Stimulated activated CD4-positive, alpha-beta T cell treated with anti-CD3 and anti-CD28 coated beads, Interleukin-2, amount 100 ng/mL, for 24 hours (primary cell): ENCODE measurements at places on chromosomes 4 and X.

GRCh38 chr4:155982736-155983385, 29.2 kb upstream of the CTSO start:
- no peak for DNase-seq

DNA sequence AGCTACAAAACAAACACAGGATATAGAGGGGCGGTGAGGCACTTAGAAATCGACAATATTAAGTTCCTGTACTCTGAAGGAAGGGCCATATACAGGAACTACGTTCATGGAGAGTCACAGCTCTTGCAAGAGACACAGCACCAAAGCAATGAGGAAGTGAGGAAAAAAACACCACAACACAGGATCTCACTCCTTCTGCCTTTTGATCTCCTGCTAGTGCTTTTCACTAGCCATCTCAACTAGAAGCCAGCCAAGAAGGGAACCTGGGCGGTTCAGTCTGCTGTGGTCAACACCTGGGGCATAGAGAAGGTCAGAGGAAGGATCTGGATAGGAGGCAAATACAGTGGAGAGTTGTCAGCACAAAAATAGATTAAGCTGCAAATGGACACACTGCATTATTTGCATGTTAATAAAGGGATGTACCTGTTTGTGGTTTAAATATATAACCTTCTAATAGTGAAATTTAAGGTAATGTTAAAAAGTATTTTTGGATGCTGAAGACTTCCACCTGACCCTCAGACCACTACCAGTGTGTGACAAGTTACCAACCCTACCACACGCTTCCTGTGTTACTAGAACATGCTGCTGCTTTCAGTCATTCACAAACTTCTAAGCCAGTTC, 104.6 kb downstream of the DTHD1 start:
- no peak for DNase-seq

DNA sequence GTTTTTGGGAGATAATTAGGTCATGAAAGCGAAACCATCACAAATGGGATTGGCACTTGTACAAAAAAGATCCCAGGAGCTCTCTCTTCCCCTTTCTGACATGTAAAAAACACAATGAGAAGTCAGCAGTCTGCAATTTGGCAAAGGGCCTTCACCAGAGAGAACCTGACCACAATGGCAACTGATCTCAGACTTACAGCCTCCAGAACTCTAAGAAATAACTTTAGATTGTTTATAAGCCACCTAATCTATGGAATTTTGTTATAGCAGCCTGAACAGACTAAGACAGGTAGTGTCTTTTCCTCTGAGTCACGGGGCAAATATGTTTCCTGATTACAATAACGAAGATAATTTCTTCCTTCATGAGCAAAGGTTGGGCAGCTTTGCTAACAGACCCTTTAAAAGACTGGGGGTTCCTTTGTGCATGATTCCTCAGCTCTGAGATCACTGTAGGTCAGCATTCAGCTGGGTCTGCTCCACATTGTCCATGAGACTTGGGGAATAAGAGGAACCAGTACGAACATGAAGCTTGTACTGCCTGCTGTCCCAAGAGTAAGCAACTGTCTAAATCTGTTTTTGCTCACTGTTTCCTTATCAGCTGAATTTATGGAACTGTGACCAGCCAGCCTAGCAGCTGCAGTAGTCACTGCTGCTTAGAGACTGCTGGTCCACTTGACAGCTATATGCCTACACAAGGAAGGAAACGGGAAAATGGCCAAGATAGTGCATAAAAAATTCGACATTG, 191.6 kb downstream of the ANAPC10 start:
- DNase-seq = no peak

GRCh38 chrX:821327-822107, 190.9 kb downstream of the SHOX start:
- DNase-seq = no peak

GRCh38 chr4:65019775-65020174, 610.5 kb upstream of the TECRL start:
- DNase-seq = no peak

DNA sequence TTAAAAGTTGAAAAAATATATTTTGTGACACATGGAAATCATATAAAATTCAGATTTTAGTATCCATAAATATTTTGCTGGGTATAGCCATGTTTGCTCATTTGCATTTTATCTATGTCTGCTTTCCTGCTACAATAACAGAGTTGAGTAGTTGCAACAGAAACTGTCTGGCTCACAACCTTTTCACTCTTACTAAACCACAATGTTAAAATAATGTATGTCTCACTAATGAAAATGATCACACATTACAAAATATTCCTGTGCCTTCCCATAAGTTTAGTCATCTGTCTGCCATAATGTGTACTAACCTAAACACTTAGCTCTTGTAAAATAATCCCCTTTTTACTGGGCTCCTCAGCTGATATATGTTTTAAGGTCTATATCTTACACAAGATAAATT, 174.0 kb upstream of the PRPS2 start:
- no peak for DNase-seq

- no peak for DNase-seq
Observed at GRCh38 chrX:38232079-38232686, 11.5 kb upstream of the SRPX start.

DNA sequence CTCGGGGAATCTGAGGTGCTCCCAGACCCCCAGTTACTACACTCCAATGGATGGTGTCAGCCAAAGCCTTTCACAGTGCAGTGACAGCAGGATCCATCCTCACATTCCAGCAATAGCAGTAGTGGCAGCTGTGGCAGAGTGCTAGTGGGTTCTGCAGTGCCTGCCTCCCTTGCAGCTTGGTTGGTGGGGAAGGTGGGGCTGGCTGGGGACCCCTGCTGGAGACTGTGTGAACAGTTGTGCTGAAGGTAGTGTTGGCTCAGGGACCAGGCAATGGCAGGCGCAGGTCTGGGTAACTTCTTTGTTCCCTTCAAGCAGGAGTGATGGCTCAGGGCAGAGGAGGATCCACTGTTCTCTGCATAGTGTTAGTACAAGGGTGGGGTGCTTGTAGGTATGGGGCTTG, 343.7 kb upstream of the TRAM1L1 start:
- DNase-seq = no peak

DNA sequence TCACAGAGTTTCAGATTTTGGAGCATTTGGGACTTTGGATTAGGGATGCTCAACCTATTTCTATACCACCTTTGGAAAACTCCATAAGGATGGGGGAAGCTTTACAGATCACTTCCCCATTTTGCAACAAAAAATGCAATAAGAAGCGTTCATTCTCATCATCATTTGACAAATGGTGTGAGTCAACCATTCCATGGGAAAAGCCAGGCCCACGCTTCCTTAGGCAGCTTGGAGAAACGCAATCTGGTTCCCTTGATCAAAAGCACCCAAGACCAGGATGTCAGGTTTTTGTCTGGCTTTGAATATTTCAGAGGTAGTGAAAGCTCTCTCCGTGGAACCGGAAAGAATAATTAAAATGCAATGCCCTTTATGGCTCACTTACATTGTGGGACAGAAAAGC, 79.3 kb upstream of the C4orf50 start:
- no peak for DNase-seq

DNA sequence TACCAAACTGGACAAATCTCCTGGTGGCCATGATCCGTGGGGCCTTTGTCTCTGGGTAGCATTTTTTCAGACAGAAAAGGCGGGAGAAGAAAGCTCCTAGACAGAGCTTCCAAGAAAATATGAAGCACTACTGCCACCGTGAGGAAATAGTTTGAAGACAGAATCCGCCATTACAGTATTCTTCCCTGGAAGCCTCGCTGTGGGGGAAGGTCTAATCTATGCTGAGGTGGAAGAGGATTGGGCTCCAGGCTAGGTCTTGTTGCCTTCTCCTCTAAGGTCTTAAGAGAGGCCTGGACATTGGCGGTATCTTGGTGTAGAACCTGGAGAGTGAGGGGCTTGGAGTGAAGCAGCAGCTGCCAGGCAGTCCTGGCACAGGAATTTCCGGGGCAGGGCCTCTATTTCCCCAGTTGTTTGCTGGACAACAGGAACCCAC, 218.9 kb downstream of the OR13H1 start:
- no peak for DNase-seq

DNA sequence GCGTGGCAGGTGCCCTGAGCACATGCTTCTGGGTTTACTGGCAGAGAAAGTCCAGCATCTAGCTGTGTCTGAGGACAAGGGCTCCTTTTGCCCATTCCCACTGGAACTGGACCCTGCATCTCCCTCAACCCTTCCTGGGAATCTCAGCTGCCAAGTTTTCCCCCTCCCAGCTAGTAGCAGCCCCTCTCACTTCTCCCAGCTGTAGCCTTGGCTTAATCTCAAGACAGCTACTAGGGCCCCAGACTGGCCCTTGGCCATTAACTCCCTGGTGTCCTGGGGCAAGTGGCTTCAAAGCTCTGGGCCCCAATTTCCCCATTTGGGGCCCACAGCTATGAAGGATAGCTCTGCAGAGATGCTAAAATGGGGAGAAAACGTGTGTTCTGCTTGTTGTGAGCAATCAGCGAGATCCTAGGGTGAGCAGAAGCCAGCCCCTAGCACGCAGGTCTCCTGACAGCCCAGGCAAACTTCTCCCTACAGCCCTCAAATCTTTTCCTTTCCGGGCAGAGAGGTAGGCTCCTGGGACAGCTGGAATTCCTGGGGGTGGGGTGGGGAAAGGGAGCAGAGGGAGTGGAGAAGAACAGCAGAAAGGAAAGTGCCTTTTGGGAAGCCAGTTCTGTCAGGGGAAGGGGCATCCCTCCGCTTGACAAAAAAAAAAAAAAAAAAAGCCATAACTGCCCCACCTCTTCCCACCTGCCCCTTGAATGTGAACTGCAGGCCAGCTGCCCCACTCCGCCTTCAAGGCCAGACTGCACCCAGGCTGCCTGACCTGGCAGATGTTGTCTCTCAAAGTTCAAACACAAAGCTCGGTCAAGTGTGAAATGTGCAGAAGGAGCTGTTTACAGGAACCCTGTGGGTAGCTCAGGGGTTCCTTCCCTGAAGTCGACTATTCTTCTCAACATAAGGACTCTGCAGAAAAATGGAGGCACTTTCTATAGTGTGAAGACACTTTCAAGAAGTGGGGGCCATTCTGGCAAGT, 16.6 kb downstream of the FGD1 start:
- no peak for DNase-seq

- no peak for DNase-seq
Observed at GRCh38 chrX:155715141-155715540, 102.4 kb upstream of the TMLHE start.

DNA sequence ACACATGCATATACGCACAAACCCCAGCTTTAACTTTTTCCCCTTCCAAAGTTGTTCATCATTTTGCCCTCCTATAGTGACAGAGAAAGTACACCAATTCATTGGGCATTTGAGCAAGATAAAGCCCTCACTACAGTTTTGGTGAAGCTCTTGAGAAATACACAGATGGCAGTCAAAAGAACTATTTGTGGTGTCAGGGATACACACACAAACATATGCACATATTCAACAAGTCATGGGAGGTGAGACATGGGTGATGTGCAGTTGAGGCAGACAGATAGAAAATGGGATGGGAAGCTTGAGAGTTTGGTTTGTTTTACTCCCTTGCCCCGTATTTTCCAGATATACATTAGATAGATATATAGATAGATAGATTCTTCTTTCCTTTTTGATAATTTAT, 11.8 kb upstream of the SHROOM4 start:
- no peak for DNase-seq

DNA sequence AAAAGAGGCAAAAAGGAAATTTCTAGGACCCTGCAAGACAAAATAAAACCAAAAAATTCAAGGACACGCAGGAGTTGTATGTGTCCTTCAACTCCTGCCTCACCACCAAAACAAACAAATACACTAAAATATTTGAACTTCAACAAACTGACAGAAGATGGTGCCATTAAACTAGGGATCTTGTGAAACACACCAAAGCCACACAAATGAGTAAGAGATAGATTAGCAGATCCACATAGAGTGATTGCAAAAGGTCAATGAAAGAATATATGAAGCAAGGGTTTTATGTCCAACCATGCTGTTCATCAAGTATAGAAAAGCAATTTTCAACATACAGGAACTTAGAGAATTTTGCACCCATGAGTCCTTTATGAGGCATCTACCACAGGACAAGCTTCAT, 40.1 kb upstream of the SCML1 start:
- DNase-seq = no peak

DNA sequence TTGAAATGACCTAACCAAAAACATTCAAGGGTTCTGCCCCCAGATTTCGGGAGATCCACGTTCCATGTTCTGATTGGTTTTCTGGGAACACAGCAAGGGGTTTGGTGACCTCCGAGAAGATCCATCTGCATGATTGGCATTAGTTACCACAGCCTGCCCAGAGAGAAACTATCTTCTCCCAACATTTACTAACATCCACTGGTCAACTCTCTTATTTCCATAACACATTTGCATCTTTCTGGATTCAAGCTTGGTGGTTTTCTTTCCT, 15.6 kb downstream of the SHOX start:
- no peak for DNase-seq

- DNase-seq = no peak
Observed at GRCh38 chr4:186940476-186940875, 216.8 kb upstream of the FAT1 start.

GRCh38 chr4:37770016-37770415, 56.5 kb upstream of the PGM2 start:
- no peak for DNase-seq

DNA sequence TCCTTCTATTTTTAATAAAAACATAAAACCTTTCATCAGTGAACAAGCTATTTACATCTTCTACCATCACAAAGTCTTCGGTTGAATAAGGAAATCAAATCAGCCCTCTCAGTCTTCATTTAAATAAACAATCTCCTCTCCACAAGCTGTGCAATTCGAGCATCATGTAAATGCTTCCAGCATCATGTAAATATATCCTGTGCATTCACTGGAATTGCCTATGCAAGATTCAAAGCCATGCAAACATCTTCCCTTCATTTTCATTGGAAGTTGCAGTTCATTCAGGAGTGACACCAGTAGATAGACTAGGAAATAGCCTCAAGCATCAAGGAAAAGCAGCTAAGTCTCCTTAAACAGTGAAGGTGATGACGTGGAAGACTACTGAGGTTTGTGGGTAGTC, 77.7 kb upstream of the PCDH19 start:
- DNase-seq = no peak

DNA sequence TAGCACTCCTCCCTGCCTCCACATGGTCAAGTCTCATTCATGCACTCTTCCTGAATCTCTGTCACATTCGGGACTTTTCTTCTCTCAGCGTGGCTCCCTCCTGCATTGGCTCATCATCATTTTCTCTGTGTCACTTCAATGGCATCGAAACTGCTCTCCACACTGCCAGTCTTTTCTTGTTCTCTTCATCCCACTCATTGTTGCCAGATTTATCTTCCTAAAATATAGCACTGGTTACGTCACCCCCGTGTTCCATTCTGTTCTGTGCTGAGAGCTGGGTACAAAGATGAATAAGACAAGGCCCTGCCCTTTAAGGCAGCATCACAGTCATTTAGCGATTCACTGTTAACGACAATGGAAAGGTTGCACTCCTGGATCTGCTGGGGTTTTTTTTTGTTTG, 174.4 kb upstream of the TBC1D9 start:
- no peak for DNase-seq

- no peak for DNase-seq
Observed at GRCh38 chrX:70998411-70999027, 67.6 kb upstream of the SLC7A3 start.

GRCh38 chr4:35912174-35912573, 332.1 kb downstream of the ARAP2 start:
- DNase-seq = no peak
